ENCODE measurements at places on chromosomes 3 and 15. TPM values are rescaled to one million over a fixed set of nuclear protein-coding genes. Genes with fewer than 3 reads are reported as not detected.

DNA sequence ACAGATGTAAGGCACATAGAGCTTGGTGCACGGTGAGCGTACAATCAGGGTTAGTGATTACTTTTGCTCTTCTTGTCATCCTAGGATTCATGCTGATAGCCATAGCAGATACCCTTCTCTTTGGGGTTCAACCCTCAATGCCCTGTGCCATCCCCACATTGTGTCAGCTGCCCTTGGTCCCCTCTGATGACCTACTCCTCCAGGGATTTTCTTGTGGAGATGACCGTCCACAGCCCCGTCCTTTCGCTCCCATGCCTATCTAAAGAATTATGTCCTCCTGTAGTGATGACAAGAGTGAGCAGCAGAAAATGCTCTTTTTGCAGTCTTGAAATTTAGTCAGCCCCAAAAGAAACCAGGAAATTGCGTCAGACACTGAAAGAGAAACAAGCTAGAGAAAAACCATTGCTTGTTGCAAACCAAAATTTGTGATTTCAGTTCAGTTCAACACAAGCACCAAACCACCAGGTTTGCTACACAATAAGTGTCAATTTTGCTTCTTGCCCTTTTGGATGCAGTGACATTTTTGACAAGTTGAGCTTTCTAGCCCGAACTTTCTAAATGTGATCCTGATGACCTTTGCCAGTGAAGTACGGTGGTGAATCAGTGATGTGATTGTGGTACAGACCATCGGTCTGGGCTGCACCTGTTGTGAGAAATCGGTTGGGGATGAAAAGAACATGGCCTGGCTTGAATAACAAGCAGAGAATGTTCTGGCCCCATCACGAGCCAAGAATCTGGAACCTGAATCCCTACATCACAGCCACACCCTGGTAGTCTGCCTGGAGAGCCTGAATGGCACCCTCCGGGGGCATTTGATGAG is 41.3 kb downstream of the CMTM7 start:
- no peak for DNase-seq

DNA sequence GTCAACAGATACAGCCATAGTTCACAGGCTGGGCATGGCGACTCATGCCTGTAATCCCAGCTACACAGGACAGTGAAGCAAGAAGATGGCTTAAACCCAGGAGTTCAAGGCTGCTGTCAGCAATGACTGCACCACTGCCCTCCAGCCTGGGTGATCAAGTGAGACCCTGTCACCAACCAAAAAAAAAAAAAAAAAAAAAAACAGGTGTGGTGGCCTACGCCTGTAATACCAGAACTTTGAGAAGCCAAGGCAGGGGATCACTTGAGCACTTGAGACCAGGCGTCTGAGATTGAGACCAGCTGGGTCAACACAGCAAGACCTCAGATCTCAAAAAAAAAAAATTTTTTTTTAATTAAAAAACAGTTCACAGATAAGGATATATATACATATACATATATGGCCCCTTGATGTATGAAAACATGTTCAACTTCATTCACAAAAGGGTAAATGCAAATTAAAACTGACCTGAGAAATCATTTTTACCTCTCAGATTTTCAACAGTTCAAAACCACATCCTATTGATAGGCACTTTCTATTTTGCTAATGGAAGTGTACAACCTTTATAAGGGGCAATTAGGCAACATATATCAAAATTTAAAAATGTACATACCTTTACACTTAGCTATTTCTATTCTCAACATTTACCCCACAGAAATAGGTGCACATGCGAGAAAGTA is 51.1 kb downstream of the OSBPL10 start:
- no peak for DNase-seq

DNA sequence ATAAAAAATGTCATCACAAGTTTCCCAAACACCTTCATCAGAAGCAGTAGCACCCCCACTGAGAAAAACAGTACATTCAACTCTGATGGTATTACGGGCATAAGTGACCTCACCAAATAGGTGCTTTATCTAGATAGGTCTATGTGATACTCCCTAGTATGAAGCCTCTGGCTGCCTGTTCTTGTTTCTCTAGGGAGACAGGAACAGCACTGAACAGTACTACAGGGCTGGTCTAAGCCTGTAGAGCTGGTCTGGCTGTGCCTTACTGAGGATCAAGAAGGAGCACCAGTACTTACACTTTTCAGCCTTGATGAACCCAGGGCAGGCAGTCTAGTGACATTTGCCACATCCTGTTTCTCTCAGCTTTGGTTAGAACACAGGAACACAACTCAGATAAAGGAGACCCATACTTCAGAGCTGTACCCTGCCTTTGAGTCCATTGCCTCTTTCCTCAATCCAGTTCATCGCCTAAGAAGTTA is 35.9 kb downstream of the OXNAD1 start:
- DNase-seq, result no peak

GRCh38 chr3:169658311-169658931 is 5.1 kb downstream of the MECOM start:
- no peak for DNase-seq

PRTG gene
- 1.4 TPM for total RNA-seq

GOLGA6L10 gene
- 1.1 TPM for total RNA-seq

DNA sequence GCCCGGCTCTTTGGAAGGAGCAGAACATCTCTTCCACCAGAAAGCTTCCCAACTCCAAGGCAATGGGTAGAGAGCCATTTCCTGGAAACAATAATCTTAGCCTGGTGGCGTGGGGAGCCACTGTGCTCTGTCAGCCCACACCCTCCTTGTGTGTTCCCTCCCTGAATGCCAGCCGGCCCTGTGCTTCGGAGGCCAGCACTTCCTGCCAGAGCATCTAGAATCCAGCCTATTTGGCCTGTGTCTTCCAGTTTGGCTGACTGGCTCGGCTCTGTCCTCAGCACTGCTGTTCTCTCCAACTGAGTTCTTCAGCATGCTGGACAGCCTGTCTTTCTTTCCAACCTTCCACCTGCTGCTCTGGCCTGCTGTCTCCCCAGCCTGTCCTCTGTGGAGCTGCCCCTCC is 349.3 kb downstream of the MFSD1 start:
- no peak for DNase-seq

GRCh38 chr15:81084716-81085115 is 49.4 kb upstream of the CFAP161 start:
- DNase-seq, result no peak

DNA sequence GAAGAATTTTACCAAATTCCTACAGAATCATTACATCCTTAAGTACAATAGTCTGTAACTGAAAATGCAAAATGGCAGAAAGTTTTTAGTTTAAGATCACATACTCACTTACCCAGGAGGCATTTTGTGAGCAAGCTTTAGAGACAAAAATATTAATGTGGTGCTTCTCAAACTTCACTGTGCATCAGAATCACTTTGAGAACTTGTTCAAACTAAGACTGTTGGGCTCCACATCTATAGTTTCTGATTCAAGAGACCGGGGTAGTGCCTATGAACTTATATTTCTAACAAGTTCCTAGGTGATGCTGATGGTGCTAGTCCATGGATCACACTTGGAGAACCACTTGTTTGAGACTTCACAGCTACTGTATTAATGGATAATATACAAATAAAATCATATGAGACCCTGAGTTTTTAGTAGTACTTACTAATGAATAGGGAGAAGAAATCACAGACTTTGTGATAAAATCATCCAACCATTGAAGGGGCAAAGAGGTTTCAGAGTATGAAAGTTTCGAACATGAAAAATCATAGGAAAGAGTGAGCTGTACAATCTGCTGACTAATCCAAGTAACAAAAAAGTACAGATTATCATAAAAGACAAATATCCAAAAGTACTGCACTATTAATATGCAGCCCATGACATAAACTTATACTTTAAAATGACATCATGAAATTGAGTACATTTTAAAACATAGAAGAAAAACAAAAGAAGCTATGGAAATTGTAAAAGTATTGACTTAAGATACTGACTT is 110.3 kb downstream of the ADAM10 start:
- DNase-seq, result no peak

DNA sequence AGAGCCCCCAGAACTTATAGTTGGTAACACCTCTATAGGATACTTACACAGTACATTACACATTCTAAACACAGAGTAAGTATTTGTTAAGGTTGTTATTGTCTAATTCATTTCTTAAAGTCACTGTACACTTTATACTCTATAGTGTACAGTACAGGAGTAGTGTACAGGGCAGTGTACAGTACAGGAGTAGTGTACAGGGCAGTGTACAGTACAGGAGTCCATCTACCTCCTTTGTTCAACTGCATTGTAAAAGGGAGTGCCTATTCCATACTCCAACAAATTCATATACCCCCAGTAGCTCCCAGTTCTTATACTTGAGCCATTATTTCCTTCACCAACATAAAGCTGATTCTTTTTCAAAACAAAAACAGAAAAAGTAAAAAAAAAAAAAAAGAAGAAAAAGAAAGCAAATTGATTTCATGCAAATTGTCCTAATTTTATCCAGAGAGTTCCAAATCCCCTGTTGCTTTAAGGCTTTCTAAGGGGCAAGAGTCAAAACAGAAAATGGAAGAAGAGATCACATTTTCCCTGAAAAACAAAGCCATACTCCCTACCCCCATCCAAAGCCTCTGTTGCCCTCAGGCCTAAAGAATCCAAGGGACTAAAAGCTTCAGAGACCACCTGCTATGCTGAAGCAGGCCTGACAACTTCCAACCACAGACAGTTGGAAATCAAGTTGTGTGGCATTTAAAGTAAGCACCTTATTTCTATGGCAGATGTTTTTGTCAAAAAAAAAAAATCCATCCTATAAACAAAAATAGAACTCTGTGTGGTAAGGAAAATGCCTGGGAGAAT is 125.6 kb downstream of the PLCH1 start:
- DNase-seq, result no peak

- DNase-seq, result no peak
Measured at GRCh38 chr3:138691351-138691750, 82.8 kb downstream of the FAIM start.

GOLGA8T gene
- total RNA-seq, result not detected

DNA sequence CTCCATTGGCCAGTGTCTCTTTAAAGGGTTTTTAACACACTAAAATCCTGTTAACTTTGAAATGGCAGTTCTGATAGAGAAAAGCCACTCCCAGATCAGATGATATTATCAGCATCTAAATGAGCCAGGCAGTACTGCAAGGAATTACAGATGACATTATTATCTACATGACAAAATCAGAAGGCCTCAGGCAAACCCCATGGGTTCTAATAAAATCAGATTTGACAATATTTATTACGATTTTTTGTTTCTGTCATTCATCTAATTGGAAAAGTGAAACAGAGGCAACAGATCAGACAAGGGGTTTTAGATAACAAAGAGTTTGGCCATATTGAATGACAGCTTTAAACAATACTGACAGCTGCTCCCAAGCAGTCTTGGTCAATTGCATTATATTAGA is 112.7 kb downstream of the FEZF2 start:
- DNase-seq, result no peak

DNA sequence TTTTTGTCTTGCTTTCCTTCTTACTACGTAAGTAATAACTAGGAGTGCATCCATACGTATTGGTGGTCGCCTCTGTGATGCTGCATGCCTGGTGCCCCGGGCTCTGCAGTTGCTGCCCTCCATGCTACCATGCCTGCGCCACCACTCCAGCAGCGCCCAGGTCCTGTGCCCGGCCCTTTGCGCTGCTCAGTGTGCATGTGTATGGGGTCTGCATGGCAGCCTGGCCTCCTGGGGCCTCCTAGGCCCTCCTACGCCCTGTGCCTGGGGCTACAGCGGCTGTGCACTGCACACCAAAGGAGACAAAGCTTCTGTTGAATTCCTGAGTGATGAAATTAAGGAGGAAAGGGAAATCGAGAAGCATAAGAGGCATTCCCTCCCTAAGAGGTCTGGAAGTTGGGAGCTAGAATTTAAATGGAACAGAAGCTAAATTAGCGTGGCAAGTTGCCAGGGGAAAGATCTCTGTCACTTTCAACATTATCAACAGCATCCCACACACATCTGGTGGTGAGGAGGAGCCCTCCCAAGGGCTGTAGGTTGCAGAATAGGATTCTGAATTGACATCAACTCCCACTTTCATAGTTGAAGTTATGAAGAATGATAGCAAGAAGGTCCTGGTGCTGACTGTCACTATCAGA is 275.0 kb upstream of the CHRM5 start:
- no peak for DNase-seq

DNA sequence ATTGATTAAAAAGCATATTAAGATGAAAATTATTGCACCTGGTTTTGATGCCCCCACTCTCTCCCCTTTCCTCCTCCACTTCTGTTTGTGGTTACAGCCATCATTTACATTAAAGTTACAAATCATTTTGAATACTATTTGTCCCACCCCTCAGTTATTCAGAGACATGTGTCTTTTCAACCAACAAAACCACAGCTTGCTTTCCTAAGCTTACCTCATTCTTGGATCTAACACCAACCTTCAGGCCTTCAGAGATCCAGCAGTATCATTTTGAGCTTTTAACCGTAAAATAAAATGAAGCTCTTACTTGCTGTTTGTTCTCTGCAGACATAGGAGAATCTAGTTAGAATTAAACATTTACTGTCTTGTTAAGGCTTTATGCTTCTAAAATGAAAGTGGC is 4.7 kb downstream of the PXYLP1 start:
- no peak for DNase-seq

ABHD5 gene
- 27.1 TPM for total RNA-seq

GRCh38 chr3:36923523-36923943 is 21.3 kb downstream of the TRANK1 start:
- no peak for DNase-seq

DNA sequence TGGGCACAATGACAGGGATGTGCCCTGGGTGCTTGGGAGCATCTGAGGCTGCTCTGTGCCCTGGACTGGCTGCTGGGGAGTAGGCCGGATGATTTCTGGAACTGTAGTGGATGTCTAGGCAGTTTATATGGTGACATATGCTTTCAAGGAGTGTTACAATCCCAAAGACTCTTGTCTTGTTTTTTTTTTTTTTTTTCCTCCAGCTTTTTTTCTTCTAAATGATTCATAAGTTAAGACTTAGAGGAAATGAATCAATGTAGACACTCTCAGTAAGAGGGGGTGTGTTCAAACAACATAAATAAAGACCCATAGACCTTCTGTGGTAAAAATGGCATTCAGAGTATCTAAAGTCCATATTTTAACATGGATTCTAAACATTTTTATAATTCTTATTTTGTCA is 706.1 kb upstream of the GOLIM4 start:
- DNase-seq, result peak; percentile 76

DNA sequence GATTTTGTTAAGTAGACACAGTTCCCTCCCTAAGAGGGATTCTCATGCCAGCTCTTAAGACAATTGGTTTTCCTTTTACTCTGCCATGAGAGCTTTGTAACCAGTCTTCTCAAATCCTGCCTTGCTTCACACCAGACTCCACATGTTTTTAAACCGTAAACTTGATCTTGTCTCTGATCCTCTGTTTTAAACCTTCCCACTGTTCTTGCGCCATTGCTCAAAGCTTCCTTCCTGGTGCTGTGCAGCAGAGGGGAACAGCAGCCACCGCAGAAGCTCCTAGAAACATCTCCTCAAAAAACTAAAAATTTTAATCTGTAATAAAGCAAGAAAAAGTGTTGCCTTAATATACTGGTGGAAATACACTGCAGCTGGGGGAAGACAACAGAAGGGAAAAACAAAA is 154.5 kb upstream of the SATB1 start:
- DNase-seq, result no peak

THRB gene
- total RNA-seq, result 9.7 TPM

A4GNT gene
- not detected for total RNA-seq

- DNase-seq, result peak; percentile 32
Measured at GRCh38 chr3:24359645-24360462, 134.8 kb downstream of the THRB start.

All from PC-3 (cell line).